ENCODE measurements at places on chromosomes 12 and 14.

- DNase-seq: no peak
Measured at GRCh38 chr14:69711065-69711464, 55.9 kb upstream of the SRSF5 start.

DNA sequence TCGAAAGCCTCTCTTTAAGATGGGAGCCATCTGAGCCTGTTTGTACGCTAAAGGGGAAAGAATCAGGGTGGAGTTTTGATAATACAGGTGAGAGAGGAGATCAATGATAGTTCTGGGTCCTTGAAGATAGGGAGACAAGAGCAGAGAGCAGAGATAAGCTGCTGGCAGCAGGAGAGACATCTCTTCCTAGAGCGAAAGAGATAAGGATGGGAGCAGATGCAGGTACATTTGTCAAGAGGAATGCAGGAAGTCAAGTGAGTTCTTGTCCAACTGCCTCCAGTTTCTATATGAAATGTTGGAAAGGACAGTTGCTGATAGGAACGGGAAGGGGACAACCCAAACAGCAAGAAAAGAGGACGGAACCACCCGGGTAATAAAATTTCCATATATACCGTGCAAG, 24.7 kb upstream of the HIF1A start:
- no peak for DNase-seq

GRCh38 chr12:95181103-95181502, 36.2 kb downstream of the FGD6 start:
- DNase-seq: no peak

DNA sequence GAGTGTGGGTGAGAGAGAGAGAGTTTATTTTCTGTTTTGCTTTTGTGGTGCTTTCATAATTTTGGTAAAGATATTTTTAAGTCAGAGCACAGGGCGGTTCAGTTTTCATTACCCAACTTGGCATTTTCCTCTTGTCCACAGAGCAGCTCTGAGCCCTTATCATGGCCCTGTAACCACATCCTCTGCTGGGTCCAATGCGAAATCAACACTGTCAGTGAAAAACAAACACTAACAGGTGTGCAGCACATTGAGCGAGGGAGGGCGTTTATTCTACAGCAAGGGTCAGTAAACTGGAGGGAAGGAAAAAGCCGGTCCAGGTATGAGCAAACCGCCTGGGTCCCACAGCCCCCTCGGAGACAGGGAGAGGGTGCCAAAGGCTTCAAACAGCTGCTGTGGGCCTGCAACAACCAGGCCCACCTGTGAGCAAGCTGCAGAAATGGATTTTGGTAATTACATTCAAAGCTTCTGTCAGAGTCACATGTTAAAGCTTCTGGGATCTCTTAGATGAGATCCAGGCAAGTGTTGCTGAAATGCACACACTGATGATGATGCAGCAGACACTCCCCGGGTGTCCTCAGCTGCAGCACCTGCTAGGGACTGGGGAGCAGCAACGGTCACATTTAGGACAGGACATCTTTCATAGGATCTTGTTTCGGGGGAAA, 132.7 kb upstream of the DYRK2 start:
- no peak for DNase-seq

DNA sequence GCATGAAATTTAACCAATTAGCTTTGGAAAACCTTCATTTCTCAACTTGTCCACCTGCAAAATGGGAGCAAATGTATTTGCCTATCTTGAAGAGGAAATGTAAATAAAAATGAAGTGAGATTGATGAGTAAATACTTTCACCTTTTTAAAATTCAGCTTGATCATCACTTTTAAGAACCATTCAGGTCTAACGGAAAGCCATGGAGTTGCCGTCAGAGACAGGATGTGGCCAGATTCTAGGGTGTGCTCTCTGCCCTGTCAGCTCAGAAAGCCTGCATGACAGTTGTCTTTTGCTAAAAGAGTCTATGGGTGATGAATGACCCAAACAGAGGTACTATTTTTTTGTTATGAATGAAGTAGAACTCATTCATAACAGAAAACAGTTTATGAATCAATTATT, 104.3 kb upstream of the SLC35F4 start:
- DNase-seq: no peak

Data from frontal cortex (tissue), 4 donors.